Forelimb muscle (tissue), 1 donor: ENCODE measurements at places on chromosomes 7 and 10.

DNA sequence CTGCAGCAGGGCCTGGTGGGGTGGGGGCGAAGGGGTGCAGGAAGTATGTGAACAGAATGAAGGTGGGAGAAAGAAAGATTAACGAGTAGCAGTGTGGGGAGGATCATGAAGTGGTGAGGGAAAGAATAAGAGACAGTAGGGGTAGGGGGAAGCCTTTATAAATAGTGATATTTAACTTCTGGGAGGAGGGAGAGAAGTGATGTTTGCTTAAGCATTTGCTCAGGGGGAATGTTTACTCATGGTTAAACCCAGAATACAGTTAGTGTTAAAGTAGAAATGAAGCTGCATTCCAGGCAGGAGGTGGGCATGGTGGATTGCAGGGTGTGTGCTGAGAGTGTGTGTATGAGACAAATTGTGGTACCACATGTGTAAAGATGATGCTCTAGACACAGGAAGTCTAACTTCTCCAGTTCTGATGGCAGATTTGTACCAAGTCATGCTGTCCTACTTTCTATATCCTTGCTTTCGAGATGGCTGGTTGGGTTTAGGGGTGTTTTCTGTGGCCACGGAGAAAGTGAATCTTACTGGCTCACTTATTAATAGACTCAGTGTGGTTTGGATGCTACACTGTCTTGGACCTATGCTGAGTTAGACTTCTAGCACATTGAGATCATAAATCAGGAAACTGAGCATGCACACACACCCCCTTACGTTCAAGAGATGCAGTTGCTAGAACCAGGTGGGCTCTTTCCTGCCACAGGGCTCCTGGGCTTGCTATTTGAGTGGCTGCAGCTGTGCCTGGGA lies 10.6 kb upstream of the DNMBP start:
- no peak for DNase-seq

GRCh38 chr10:96512524-96513304 lies 1.0 kb downstream of the TLL2 start:
- DNase-seq = no peak

- no peak for DNase-seq
Measured at GRCh38 chr10:78929541-78929940, 139.2 kb upstream of the ZMIZ1 start.

DNA sequence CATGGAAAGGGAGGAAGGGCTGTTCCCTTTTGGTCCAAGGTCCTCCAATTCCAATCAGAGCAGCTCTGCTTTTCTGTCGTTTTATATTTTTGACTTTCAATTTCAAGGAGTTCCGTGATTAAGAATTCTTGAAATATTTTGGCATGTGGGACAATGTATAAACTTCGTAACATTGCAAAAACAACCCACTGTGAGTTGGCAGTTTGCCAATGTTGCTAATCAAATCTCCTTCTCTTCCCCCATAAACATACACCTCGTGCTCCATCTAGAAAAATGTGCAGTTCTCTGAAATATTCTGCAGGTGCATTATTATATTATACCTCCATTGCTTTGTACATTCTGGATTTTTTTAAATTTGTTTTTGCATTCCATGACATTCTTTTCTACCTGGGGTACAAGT lies 49.8 kb downstream of the POU6F2 start:
- DNase-seq = no peak
